Large intestine (tissue), 12 donors: ENCODE measurements at places on chromosomes 12 and 14.

DNA sequence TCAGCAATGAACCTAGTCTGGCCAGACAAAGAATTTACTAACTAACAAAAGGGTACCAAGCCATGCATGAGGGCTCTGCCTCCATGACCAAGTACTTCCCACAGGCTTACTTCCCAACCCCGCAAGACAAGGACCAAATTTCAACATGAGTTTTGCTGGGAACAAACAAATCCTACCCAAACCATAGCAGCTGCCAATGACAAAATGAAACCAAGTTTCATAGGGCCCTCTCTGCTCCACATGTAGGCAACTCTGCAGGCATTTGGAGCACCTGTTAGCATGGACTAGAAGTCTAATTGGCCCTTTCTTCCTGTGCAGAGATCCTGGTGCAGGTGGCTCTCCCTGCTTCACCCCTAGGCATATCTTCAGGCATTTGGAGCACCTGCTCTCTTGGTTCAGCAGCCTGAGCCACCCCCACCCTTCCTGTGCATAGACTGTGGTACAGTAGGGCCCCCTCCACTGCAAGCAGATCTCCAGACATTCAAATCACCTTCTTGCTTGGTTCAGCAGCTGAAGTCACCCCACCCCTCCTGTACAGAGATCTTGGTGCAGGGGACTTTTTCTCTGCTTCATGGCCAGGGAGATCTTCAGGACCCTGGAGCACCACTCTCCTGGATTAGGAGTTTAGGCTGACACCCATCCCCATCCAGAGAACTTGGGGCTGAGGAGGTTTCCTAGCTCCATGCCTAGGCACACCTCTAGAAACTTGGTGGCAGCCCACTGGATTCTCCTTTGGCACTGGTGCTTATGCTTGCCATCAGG lies 308.7 kb downstream of the RPAP3 start:
- no peak for DNase-seq

- no peak for DNase-seq
Observed at GRCh38 chr14:77892890-77893484, 93.1 kb downstream of the ADCK1 start.

DNA sequence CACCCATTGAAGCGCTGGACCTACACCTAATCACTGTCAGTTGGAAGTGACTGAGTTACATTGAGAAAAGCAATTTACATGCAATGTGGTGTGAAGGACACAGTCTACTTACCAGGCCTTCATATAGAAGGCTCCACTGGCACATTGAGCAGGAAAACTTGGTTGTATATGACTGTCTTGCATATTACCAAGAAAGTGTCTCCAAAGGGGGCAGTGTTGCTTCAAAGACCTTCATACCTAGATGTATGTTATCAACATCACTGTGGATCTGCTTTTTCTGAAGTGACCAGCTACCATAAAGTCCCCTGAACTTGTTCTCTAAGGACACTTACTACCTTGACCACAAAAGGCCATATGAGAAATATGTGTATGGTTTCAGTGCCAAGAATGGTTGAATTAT lies 64.1 kb downstream of the NELL2 start:
- DNase-seq, result peak; percentile 51

GRCh38 chr14:73102806-73103497 lies 33.4 kb upstream of the PSEN1 start:
- no peak for DNase-seq

DNA sequence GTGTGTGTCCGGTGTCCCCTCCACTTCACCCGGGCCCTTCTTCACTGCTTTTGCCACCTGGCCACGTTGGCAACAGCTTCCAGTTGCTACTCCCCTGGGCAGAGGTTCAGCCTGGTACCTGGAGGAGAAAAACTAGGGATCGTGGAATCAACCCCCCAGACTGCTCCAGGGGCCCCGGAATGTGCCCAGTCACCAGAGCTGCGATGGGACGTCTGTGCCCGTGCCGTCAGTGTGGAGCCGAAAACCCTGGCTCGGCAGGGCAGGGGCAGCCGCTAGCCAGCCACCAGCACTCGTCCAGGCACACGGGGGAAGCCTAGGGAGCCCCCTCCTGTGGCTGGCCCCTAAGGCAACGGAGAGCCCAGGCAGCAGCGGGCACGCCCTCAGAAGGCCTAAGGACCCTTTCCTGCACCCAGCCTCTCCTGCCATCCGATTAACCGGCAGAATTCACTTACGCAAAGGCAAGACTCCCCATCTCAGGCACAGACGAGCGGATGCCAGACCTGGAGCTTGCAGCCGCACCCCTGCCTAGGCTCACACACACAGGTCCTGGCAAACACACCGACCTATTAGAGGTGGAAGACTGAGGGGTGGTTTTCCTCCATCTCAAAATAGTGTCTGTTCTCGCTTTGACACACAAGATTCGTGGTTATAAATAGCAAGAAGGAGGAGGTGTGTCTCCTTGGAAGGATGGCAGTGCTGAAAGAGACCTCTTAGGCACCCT lies 62.6 kb downstream of the FBXL14 start:
- no peak for DNase-seq

GRCh38 chr12:50195832-50196231 lies 28.7 kb upstream of the CERS5 start:
- DNase-seq, result no peak

DNA sequence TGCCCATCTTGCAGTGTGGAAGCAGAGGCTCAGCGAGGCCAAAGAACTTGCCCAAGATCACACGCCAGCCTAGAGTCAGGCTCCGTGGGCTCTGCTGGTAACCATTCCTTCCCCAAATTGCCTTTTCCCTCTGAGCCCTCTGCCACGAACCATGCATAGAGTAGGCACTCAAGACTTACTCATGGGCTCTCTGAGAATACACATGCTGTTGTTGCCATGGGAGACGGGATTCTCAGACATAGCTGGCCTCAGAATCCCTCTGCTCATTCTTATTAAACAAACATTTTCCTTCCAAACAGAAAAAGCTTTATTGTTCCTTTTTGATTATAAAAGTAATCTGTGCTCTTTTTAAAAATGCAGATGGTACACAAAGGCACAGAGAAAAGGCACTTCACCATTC lies 52.5 kb upstream of the WSCD2 start:
- no peak for DNase-seq

- no peak for DNase-seq
Observed at GRCh38 chr12:8157484-8158198, 826 bp downstream of the ZNF705A start.

DNA sequence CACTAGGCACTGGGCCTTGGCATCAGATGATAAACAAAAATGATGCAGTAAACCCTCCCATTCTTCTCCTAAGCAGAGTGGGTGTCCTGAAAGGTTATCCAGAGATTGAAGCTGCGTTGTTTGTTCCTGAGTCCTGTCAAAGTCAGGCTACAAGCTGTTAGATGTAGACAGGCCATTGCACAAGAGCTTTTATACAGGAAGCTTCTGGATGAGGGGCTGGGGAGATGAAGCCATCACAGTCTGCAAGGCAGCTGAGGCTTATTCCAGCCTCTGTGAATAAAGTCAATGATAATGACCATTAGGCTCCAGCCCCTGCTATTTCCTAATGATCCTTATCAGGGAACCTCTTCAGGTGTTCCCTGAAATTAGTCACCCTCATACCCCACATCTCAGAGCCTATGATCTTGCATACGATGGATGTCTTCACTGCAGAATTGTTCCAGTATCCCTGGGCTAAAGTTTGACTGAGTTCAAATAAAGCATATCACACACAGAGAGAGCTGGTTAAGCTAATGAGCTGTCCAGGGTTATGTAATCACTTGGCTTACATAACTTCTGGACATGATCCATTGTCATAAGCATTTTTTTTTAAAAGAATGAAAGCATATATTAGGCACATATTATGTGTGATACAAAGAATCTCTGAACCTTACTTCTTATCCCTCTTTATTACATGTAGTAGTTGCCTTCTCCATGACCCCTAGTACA lies 337.1 kb upstream of the OR4E1 start:
- DNase-seq, result no peak

DNA sequence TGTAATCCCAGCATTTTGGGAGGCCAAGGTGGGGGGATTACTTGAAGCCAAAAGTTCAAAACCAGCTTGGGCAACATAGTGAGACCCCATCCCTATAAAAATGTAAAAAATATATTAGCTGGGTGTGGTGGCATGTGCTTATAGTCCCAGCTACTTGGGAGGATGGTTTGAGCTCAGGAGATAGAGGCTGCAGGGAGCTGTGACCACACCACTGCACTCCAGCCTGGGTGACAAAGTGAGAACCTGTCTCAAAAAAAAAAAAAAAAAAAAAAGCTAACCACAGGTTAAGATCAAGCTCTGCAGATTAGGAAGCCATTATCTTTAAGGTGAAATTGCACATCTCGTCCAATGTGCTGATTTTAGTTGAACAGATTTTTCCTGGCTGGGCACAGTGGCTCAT lies 23.7 kb upstream of the CERS5 start:
- DNase-seq, result no peak

- no peak for DNase-seq
Observed at GRCh38 chr12:54412348-54412747, 6.7 kb downstream of the ITGA5 start.

- DNase-seq, result no peak
Observed at GRCh38 chr14:101018561-101019290, 115.2 kb upstream of the RTL1 start.
